Right lobe of liver (tissue), 6 donors: ENCODE measurements at places on chromosomes 12 and 14. TPM values are rescaled to one million over a fixed set of nuclear protein-coding genes. Genes with fewer than 3 reads are reported as not detected.

PRH2 gene
- total RNA-seq: not detected

AKAP5 gene
- total RNA-seq: 0.35 TPM

ISCA2 gene
- total RNA-seq: 7.8 TPM

CLEC7A gene
- 9.5 TPM for total RNA-seq

NGB gene
- not detected for total RNA-seq

HOXC12 gene
- total RNA-seq: not detected

RNASE3 gene
- not detected for total RNA-seq

TBPL2 gene
- not detected for total RNA-seq

VRTN gene
- not detected for total RNA-seq

GON7 gene
- 9.0 TPM for total RNA-seq

GLT1D1 gene
- 14.9 TPM for total RNA-seq

GRCh38 chr12:3713947-3714346 lies 39.0 kb downstream of the CRACR2A start:
- no peak overlapping the region for H3K27ac ChIP-seq
- no peaks in the 10 kb centered on the region for H3K4me1 ChIP-seq
- DNase-seq: no peak
- no peaks in the 10 kb centered on the region for H3K36me3 ChIP-seq

GRCh38 chr14:96911499-96912149 lies 114.4 kb downstream of the VRK1 start:
- H3K4me1 ChIP-seq: no peaks in the 10 kb centered on the region
- DNase-seq: no peak
- no peaks in the 10 kb centered on the region for H3K27me3 ChIP-seq
- H3K4me3 ChIP-seq: no peak overlapping the region
- H3K36me3 ChIP-seq: no peaks in the 10 kb centered on the region

- no peaks in the 10 kb centered on the region for H3K27me3 ChIP-seq
- H3K4me1 ChIP-seq: no peaks in the 10 kb centered on the region
- H3K27ac ChIP-seq: no peak overlapping the region
- DNase-seq: no peak
Measured at GRCh38 chr14:60622210-60622916, 26.9 kb downstream of the SIX1 start.

DNA sequence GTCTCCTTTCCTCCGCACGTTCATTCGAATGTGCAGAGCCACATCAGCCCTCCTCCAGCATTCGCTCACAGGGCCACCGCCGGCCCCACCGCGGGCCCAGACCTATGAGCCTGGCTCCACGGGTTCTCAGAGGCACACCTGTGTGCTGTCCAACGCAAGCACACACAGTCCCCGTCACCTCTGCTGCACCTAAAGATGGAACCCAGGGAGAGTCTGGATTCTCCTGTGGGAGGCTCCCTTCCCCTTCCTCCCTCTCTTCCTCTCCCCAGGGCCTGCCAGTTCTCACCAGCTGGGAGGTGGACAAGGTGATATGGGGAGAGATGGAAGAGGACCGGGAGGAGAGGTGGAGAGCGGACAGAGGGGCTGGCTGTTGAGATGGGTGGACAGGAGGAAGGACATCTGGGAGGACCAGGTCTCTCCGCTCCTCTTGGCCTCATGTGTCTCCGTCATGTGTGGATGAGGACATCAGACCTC lies 4.9 kb upstream of the AQP6 start:
- H3K4me3 ChIP-seq: peak overlapping the region; percentile 12
- peaks cover 29% of the 10 kb centered on the region for H3K4me1 ChIP-seq
- H3K36me3 ChIP-seq: no peaks in the 10 kb centered on the region
- no peak for DNase-seq
- H3K27me3 ChIP-seq: no peaks in the 10 kb centered on the region

GRCh38 chr12:56152132-56152755 lies at the start of gene MYL6B:
Gene MYL6B (plus strand): TSS chr12:56152587. CDS start chr12:56153919, 1,332 bp downstream.
- peak within 1 kb of the TSS; percentile 66 for H3K4me3 ChIP-seq
- peak within 1 kb of the TSS; percentile 94 for H3K27ac ChIP-seq
- H3K27me3 ChIP-seq: no peaks in the 10 kb centered on the region
- peak; percentile 94 for DNase-seq
- peaks cover 18% of the 10 kb centered on the region for H3K4me1 ChIP-seq

DNA sequence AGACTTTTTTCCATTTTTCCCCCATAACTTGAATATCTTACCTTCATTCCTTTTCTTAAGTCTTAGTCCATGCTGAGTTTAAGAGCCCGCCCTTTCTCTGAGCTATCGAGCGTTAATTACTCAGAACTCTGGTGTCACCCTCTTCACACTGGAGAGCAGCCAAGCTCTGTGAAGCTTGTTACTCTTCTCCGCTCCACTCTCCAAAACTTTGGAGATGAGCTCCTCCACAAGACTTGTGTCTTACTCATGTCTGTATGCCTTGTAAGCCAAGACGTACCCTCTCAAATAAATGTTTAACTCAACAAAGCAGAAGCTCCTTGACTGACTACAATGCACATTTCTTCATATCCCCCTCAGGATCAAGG lies 54.7 kb downstream of the DICER1 start:
- no peaks in the 10 kb centered on the region for H3K27me3 ChIP-seq
- H3K36me3 ChIP-seq: peaks cover 4% of the 10 kb centered on the region
- H3K27ac ChIP-seq: no peak overlapping the region
- no peak overlapping the region for H3K4me3 ChIP-seq

DNA sequence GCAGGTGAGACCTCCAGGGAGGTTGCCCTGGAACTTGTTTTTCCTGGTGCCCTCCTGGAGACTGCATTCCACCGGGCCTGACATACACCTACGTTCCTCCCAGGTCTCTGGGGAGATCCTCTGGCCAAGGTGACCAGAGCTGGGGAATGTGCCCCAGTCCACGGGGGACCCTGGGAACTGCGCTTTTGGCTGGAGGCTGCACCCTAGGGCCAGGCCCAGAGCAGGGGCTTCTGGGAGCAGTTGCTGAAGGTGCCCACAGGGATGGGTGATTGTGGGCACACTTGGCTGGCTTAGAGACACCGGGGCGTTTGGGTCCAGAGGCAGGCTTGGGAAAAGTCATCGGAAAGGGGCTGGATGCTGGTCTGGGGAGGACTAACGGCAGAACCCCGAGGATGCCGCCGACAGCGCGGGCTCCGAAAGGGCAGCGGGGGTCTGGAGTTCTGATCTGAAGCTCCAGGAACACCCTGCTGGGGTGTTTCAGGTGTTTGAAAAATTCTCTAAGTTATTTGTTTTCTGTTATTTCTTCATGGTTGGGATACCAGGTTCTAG lies 36.5 kb upstream of the TDRD9 start:
- peak overlapping the region; percentile 37 for H3K27ac ChIP-seq
- H3K4me3 ChIP-seq: no peak overlapping the region
- H3K27me3 ChIP-seq: no peaks in the 10 kb centered on the region
- H3K36me3 ChIP-seq: no peaks in the 10 kb centered on the region
- DNase-seq: no peak
- peaks cover 4% of the 10 kb centered on the region for H3K4me1 ChIP-seq

DNA sequence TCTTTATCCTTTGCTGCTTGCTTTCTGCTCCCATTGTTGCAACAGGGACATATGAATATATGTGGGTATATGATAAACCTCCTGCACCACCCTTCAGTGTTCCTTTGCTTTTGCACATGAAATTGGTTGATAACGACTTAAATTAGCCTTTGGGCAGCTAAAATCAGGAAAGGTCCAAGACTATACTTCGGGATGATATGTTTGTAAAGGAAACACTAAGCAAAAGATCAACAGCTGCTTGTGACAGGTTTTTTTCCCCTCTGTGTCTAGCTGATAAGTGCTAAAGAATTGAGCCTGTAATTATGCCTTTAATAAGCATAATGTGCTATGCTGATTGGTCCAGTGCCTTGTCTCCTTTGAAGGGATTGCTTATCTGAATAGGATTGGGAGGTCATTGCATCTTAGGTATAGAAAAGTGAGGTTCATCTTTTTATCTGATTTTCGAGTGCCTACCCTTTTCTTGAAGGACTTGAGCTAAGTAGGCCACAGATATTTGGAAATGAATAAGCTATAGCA lies 59.4 kb downstream of the PPHLN1 start:
- H3K27me3 ChIP-seq: no peaks in the 10 kb centered on the region
- DNase-seq: no peak
- no peaks in the 10 kb centered on the region for H3K36me3 ChIP-seq
- H3K4me3 ChIP-seq: no peak overlapping the region
- H3K27ac ChIP-seq: no peak overlapping the region

GRCh38 chr12:92041742-92042141 lies 103.9 kb downstream of the BTG1 start:
- DNase-seq: no peak
- H3K36me3 ChIP-seq: no peaks in the 10 kb centered on the region
- no peak overlapping the region for H3K27ac ChIP-seq
- H3K27me3 ChIP-seq: no peaks in the 10 kb centered on the region
- H3K4me3 ChIP-seq: no peak overlapping the region
- H3K4me1 ChIP-seq: no peaks in the 10 kb centered on the region

GRCh38 chr12:42255866-42256261 lies 17.8 kb upstream of the YAF2 start:
- H3K4me3 ChIP-seq: no peak overlapping the region
- no peaks in the 10 kb centered on the region for H3K36me3 ChIP-seq
- no peak overlapping the region for H3K27ac ChIP-seq
- H3K4me1 ChIP-seq: no peaks in the 10 kb centered on the region

GRCh38 chr12:55258303-55258702 lies 13.9 kb downstream of the OR6C74 start:
- H3K27me3 ChIP-seq: no peaks in the 10 kb centered on the region
- no peaks in the 10 kb centered on the region for H3K36me3 ChIP-seq
- H3K4me1 ChIP-seq: no peaks in the 10 kb centered on the region
- H3K27ac ChIP-seq: no peak overlapping the region
- H3K4me3 ChIP-seq: no peak overlapping the region

- no peak overlapping the region for H3K4me3 ChIP-seq
- H3K27ac ChIP-seq: no peak overlapping the region
- H3K36me3 ChIP-seq: no peaks in the 10 kb centered on the region
- no peaks in the 10 kb centered on the region for H3K4me1 ChIP-seq
- H3K27me3 ChIP-seq: no peaks in the 10 kb centered on the region
- DNase-seq: no peak
Measured at GRCh38 chr12:10289005-10289754, 18.5 kb upstream of the KLRD1 start.

- no peak overlapping the region for H3K4me3 ChIP-seq
- no peak overlapping the region for H3K27ac ChIP-seq
- no peaks in the 10 kb centered on the region for H3K4me1 ChIP-seq
- H3K36me3 ChIP-seq: no peaks in the 10 kb centered on the region
- H3K27me3 ChIP-seq: no peaks in the 10 kb centered on the region
Measured at GRCh38 chr12:68638721-68639395, 28.2 kb downstream of the RAP1B start.

- DNase-seq: no peak
- H3K36me3 ChIP-seq: no peaks in the 10 kb centered on the region
- H3K27me3 ChIP-seq: no peaks in the 10 kb centered on the region
- no peaks in the 10 kb centered on the region for H3K4me1 ChIP-seq
- H3K27ac ChIP-seq: no peak overlapping the region
Measured at GRCh38 chr12:124752437-124753227, 111.0 kb downstream of the SCARB1 start.

GRCh38 chr14:21494902-21495762 lies 16.0 kb downstream of the METTL3 start:
- DNase-seq: no peak
- no peak overlapping the region for H3K4me3 ChIP-seq
- no peak overlapping the region for H3K27ac ChIP-seq
- H3K4me1 ChIP-seq: no peaks in the 10 kb centered on the region
- H3K36me3 ChIP-seq: peaks cover 93% of the 10 kb centered on the region

GRCh38 chr14:92680781-92681650 lies 67.4 kb downstream of the LGMN start:
- H3K27ac ChIP-seq: no peak overlapping the region
- H3K4me1 ChIP-seq: no peaks in the 10 kb centered on the region
- no peaks in the 10 kb centered on the region for H3K27me3 ChIP-seq
- no peak overlapping the region for H3K4me3 ChIP-seq
- DNase-seq: peak; percentile 63

- H3K36me3 ChIP-seq: no peaks in the 10 kb centered on the region
- no peak overlapping the region for H3K4me3 ChIP-seq
- H3K27me3 ChIP-seq: no peaks in the 10 kb centered on the region
- no peak for DNase-seq
- no peak overlapping the region for H3K27ac ChIP-seq
Measured at GRCh38 chr14:22510527-22511110, 78.4 kb downstream of the DAD1 start.

- no peaks in the 10 kb centered on the region for H3K4me1 ChIP-seq
- H3K36me3 ChIP-seq: no peaks in the 10 kb centered on the region
- no peak for DNase-seq
- no peaks in the 10 kb centered on the region for H3K27me3 ChIP-seq
- no peak overlapping the region for H3K27ac ChIP-seq
- H3K4me3 ChIP-seq: no peak overlapping the region
Measured at GRCh38 chr12:94674051-94674451, 23.7 kb upstream of the TMCC3 start.

DNA sequence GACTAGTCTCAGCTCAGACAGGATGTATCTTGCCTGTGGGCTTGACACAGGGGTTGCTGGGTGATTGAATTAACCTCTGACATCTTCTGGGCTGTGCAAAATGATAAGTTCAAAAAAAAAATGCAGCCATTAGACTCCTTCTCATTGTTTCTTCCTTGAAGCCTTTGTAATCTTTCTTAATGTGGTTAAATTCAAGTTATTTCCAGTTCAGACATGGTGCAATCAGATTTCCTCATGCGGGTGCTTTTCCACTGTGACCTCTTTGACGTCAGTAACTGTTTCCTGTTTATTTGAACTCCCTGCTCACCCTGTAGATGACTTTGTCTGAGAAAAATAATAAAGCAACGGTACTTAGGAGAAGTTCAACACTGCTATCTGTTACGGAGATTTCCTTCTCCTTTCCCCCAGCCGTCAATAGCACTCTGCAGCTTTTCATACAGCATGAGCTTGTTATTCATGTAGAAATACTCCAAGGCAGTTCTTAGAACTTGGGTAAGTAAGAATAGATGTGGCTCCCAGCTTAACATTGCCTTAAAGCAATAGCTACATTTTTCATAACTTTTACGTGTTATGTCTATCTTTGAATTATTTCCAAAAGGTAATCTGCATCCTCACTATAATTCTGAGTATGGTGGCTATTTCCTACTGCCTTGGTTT lies 155.5 kb downstream of the PRKCH start:
- no peak overlapping the region for H3K4me3 ChIP-seq
- peak overlapping the region; percentile 31 for H3K27ac ChIP-seq
- peaks cover 2% of the 10 kb centered on the region for H3K4me1 ChIP-seq

- no peaks in the 10 kb centered on the region for H3K4me1 ChIP-seq
- H3K36me3 ChIP-seq: no peaks in the 10 kb centered on the region
- no peak overlapping the region for H3K4me3 ChIP-seq
- no peaks in the 10 kb centered on the region for H3K27me3 ChIP-seq
Measured at GRCh38 chr14:72278316-72278715, 346.1 kb downstream of the RGS6 start.
